ENCODE measurements at places on chromosomes 5 and 9.

DNA sequence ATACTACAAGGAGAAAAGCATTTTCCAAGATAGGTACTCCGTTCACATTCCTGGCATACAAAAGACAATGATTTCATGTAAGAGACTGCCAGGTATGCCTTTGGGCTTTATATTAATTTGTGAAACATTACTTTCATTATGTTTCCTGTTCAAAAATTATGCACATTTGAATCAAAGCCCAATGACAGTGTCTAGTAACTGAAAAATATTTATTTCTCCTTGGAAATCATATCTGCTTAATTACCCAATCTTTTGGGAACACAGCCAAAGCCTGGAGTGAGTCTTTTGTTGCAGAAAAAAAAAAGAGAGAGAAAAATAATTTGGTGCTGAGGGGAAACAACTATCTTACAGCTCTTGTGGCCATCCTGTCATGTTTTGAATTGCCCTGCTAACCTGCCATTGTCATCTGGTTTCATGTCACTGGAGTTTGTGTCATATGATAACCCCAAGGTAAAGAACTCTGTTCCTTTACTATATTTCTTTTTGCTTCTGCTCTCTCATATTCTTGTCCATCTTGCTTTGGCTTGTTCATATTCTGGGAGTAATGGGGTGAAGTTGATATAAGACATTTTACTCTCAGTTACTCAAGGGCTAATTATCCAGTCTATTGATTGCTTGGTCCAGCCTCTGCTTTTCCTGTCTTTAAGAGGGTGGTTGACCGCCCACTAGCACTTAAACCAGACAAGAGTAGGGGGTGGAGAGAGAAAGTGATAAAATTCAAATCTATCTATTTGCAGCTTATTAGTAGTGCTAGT lies 238.3 kb upstream of the NUDT12 start:
- no peaks in the 10 kb centered on the region for H3K36me3 ChIP-seq
- no peaks in the 10 kb centered on the region for H3K27me3 ChIP-seq
- H3K4me1 ChIP-seq, result no peaks in the 10 kb centered on the region
- H3K4me3 ChIP-seq, result no peak overlapping the region
- DNase-seq, result no peak

GRCh38 chr5:170541146-170541769 lies 37.4 kb downstream of the KCNIP1 start:
- no peaks in the 10 kb centered on the region for H3K4me1 ChIP-seq
- H3K27me3 ChIP-seq, result no peaks in the 10 kb centered on the region
- H3K36me3 ChIP-seq, result no peaks in the 10 kb centered on the region
- H3K27ac ChIP-seq, result no peak overlapping the region
- H3K4me3 ChIP-seq, result no peak overlapping the region
- peak; percentile 2 for DNase-seq

DNA sequence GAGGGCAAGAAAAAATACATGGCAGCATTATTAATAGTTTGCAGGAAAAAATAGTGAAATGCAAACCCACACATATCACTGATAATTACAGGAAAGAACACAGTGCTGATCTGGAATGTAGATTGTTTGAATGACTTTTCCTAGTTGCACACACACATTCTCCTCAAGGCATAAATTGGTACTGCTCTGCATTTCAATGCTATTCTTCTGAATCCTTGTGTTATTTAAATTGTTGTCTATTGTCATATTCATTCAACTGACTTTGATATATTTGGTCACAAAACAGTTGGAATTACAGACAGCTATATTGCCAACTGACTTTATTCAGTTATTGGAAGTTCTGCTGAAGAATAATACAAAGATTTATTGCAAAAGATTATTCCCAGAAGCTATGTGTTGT lies 139.5 kb downstream of the CDH10 start:
- no peak overlapping the region for H3K4me3 ChIP-seq
- H3K27ac ChIP-seq, result no peak overlapping the region
- H3K36me3 ChIP-seq, result no peaks in the 10 kb centered on the region
- peaks cover 5% of the 10 kb centered on the region for H3K4me1 ChIP-seq
- no peak for DNase-seq

DNA sequence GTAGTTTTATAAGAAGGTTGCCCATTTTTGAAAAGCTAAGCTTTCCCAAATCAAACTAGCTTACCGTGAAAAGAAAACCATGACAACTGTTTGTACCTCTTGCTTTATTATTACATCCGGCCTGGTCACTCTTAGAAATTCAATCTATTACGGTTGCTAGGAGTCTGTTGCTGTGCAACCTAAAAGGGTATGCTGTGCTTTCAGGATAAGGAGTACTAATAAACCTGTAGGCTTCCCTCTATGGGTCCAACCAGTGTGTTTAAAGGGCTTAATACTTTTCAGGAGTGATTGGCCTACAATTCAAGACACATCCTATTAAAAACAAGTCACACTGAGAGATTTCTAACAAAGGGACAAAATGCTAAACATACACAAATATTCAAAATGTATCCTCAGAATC lies 27.1 kb downstream of the RFX3 start:
- H3K36me3 ChIP-seq, result no peaks in the 10 kb centered on the region
- no peaks in the 10 kb centered on the region for H3K27me3 ChIP-seq
- H3K4me3 ChIP-seq, result no peak overlapping the region
- no peaks in the 10 kb centered on the region for H3K4me1 ChIP-seq
- DNase-seq, result no peak

DNA sequence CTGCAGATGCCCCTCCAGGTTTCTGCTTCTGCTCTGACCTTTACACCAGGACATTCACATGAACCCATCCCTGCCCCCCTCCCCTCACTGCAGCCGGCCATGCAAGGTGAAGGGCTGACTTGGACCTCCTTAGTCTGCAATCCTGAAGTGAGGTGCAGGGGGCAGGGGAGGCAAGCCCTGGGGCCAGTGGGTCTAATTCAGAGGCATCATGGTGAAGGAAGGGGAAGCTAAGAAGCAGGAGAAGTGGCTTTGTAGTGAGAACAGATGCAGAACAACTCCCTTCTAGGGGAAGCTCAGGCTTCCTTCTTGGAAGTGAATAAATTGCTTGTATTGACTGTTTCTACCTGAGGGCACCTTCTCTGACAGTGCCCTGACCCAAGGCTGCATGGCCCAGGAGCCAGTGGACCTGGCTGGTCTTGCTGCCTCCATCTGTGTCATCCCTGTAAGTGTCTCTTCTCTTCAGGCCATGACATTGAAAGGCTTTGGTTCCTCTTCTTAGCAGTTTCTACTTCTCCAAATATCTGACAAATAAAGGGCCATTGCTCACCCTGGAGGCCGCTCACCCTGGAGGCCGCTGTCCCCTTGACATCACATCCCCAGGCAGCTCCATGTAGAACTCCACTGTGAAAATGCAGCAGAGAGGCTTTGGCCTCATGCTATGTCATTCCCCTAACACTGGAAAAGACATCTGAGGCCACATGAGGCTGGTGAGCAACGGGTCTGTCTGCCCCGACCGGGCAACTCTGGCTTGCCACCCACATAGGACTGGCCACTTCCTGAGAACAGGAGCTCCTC lies 55.3 kb downstream of the GADD45G start:
- H3K4me1 ChIP-seq, result peaks cover 48% of the 10 kb centered on the region
- no peak overlapping the region for H3K27ac ChIP-seq
- no peaks in the 10 kb centered on the region for H3K27me3 ChIP-seq
- H3K36me3 ChIP-seq, result no peaks in the 10 kb centered on the region
- DNase-seq, result no peak

All from right lobe of liver (tissue), 6 donors.